Heart left ventricle (tissue), 16 donors: ENCODE measurements at places on chromosomes 7 and 10. TPM values are rescaled to one million over a fixed set of nuclear protein-coding genes. Genes with fewer than 3 reads are reported as not detected.

The VIPR2 gene
- 16.7 TPM for total RNA-seq

The NUPR2 gene
- total RNA-seq = not detected

The GALNT17 gene
- 63.3 TPM for total RNA-seq

The SMO gene
- total RNA-seq = 7.3 TPM

The EIF5AL1 gene
- 0.45 TPM for total RNA-seq

The ASB10 gene
- total RNA-seq = 25.5 TPM

The ADRB1 gene
- 70.2 TPM for total RNA-seq

GRCh38 chr7:149853157-149853556, 15.0 kb downstream of the ZNF862 start:
- no peak for DNase-seq

DNA sequence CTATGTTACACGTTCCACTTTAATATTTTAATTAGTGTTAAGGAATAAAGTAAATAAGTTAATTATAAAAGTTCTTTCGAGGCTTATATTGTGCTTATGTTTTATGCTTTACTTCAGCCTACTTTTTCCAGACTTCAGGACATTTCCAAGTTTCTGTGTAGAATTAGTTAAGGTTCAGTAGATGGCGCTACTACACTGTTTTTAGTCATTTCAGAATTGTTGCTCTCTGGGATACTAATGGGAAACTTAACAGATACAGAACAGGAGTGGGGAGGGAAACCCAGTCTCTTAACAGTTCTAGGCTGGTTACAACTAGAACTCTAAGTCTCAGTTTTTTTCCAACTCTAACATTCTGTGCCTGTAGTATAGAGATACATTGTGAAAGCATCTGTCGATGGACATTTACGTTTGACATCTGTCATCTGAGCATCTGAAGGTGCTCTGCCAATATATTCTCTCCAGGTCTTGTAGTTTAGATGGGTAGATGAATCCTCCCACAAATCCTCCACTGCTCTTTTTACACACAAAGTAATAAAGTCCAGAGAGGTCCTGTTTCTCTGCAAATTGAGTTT, 56.8 kb upstream of the FAM171A1 start:
- no peak for DNase-seq

- peak; percentile 50 for DNase-seq
These were observed 42.5 kb downstream of the ACBD5 start for GRCh38 chr10:27197980-27198620.

GRCh38 chr7:30348083-30348560, 63.7 kb downstream of the ZNRF2 start:
- no peak for DNase-seq

- DNase-seq = no peak
These were observed 694.1 kb downstream of the ANKRD7 start for GRCh38 chr7:118918556-118918955.

GRCh38 chr10:6593241-6593671, 13.2 kb upstream of the PRKCQ start:
- DNase-seq = no peak

DNA sequence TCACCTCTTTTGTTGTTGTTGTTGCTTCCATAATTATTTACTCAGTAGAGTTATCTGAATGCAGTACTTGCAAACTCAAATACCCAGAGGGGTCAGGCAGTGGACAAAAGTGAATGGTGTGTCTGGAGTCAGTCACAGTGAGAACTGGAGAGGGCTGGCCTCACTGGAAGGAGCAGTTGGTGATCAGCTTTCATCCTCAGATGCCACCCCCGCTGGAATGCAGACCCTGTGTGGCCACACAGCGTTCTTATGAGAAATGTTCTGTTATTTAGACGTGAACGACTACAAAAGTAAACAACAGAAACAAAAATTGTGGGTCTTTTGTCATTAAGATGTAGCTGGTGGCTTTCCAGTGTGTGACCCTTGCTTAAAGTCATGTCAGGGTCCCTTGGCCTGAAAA, 29.6 kb upstream of the VPS41 start:
- DNase-seq = no peak

- no peak for DNase-seq
These were observed 12.4 kb downstream of the FOXL3 start for GRCh38 chr7:302054-302992.

GRCh38 chr7:157153260-157153659, 14.5 kb downstream of the UBE3C start:
- no peak for DNase-seq

DNA sequence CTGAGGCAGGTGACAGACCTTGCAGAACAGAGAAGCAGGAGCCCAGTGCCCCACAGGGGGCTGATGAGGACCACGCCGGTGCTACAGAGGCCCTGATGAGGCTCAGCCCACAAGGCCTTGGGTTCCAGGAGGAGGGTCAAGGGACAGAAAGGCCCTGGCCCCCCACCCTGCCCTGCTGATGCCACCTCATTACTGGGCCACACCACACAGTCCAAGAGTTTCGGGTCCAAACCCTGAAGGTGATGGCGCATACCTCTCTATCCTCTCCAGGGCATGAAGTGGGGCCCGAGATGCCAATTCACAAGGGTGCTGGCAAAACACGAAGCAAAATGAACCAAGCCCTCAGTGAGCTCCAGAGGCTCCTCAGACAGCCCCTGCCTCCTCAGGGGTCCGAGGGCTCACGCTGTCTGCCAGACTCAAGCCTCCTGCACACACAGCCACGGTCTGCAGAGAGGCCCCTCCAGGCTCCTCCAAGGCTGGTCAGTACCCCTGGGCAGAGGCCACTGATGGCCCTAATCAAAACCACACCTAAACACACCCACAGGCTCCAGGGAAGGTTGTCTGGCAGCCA, 32.3 kb downstream of the RASGEF1A start:
- DNase-seq = peak; percentile 1

GRCh38 chr7:135389971-135390370, 119.9 kb downstream of the CNOT4 start:
- DNase-seq = no peak

GRCh38 chr7:128869138-128869943, 6.7 kb downstream of the ATP6V1F start:
- peak; percentile 83 for DNase-seq
